ENCODE measurements at places on chromosomes 2 and 18.

DNA sequence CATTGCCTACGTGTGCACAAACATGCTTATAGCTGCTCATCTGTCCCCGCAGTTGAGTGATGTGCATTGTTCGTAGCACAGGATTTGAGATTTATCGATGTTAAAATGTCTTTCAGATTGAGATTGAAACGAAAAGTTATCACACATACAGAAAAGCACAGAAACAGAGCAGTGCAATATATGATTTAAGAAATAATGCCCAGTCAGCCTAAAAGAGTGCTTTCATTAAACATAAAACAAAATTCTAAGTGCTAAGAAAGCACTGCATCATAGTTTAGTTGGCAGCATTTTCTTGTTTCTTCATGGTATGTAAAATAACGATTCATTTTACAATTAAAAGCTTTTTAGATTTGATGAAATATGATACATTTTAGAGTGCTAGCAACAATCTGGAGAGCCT is 31.9 kb upstream of the GORASP2 start:
- no peak for DNase-seq

- DNase-seq, result no peak
These were observed 88.2 kb downstream of the MTCL1 start for GRCh38 chr18:8793445-8794155.

DNA sequence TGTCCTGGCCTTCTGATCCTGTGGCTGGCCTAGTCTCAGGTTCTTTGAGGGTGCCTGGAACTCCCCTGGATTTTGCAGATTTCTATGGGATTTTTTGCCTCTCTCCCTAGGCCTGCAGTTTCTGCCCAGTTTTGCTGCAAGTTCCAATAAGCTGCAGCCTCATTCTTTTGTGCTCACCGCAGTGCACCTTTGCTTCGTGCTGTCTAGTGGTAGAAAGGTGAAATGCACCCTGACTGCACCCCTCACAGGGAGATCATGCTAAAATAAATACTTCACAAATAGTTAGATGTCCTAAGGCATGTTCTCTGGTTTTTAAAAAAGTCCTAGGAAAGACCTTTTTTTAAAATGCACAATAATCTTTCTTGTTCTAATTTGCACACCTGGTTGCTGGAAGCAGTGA is 72.5 kb downstream of the GNAL start:
- no peak for DNase-seq

- DNase-seq, result peak; percentile 21
These were observed 133.4 kb upstream of the GPC1 start for GRCh38 chr2:240302041-240302440.

DNA sequence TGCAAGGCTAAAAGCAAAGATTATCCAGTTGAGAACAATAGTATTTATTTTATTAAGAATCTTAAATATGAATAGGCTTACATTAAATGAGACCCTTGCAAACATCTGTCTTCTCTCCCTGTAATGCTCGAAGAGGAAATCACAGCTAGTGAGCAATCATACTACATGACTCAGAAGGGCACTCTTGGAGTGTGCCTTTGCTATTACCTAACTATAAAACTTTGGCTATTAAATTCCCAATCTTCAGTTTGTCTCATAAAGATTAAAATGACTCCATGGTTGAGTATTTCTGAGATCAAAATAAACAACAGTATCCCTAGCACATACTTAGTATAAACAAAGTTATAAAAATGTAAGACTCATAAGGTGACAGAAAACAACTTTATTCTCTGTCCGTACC is 296.9 kb downstream of the KCNJ3 start:
- DNase-seq, result no peak

GRCh38 chr2:224999321-224999720 is 42.9 kb downstream of the DOCK10 start:
- DNase-seq, result no peak

- DNase-seq, result peak; percentile 56
These were observed 6.5 kb upstream of the KCNG2 start for GRCh38 chr18:79790996-79791972.

- DNase-seq, result no peak
These were observed 3.2 kb downstream of the CFAP210 start for GRCh38 chr2:169690958-169691357.

DNA sequence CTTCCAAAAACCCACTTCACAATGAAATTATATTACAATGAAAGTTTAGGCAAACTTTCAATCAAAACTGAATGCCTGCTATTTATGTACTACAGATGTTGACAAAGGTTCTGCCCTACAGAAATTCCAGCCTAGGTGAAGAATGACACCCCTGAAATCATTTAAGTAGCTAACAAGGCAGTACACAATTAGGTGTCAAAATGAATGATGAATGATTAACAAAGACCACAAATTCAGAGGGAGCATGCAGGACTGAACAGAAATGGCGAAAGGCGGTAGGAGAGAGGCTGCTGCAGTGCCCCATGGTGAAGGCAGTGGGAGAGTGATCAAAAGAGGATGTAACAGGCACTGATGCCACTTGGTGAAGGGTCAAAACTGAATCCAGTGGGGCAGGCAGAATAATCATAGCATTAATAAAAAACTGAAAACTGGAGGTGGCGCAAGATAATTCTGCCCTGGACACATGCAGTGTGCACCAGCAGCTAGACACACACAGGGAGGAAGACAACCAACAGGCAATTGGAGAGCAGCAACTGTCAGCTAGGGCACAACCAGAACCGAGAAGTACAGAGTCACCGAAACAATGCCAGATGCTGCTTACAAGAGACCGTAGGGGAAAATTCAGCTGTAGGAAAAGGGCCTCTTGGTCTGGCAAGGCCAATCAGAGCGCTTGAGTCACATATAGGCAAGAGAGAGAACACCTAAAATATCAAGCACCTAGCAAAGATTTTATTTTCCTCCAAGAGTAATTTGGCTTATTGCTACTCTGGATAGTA is 4.5 kb downstream of the TMEM131 start:
- no peak for DNase-seq

GRCh38 chr2:65708086-65708485 is 275.7 kb upstream of the SPRED2 start:
- no peak for DNase-seq

- DNase-seq, result no peak
These were observed 2.7 kb downstream of the ASTL start for GRCh38 chr2:96135621-96136020.

DNA sequence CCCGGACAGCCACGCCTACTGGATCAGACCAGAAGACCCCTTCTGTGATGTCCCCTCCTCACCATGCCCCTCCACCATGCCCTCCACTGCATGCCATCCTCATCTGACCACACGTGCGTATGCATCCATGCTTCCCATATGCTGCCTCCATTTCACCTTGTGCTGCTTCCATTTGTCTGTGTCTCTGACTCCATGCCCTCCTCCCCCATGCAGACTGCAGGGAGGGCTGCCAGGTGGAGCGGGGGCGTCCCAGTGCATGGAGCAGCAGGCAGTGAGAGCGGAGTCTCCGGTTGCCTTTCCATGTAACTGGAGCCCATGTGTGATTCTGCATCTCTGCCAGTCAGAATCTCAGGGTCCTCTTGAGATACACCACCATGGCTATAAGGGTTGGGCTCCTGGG is 52.6 kb downstream of the COA5 start:
- DNase-seq, result no peak

GRCh38 chr2:223294756-223295155 is 242.8 kb downstream of the KCNE4 start:
- DNase-seq, result no peak

DNA sequence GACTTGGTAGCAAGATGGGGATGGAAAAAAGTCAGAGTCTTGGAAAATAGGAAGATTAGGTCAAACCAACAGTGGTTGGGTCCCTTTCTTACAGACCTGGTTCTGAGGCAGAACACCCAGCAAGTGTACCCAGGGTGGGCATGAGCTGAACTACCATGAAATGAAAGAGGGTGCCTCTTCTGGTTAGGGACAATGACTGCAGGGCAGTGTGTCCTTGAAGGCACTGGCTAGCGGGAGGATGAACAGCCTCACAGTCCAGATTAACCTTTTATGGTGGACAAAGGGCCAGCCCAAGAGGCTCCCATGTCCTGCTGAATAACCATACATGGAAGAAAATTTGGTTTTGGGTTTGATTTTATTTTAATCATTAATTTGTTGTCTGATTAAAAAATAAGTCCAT is 61.8 kb upstream of the CCDC85A start:
- no peak for DNase-seq

GRCh38 chr2:206193671-206194357 is 34.1 kb downstream of the EEF1B2 start:
- no peak for DNase-seq

DNA sequence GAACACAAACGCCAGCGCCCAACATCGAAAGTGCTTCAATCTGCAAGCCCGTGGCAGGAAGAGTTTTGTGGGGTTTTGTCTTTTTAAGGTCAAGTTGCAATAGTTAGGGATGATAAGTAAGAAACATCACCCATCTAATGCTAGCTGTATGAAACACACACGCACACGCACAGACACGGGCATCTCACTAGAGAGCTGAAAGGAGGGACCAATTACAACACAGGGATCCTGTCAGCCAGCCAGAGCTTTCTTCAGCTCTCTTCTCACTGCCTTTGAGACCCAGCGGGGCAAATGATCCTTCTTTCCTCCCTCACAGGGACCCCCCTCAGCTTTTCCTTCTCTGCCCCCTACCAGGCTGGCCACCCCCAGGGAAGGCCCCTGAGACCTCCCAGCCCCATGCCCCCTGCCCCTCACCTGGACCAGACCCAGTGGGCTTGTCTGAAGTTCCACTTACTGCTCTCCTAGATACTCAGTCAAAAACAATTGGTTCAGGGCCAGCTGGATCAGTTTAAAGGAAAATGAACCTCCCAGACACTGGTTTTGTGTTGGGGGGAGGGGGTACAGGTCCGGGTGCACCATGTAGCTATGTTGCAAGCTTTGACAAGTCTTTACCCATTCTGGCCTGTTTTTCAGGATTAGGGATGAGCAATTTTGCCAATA is 17.9 kb downstream of the CYP26B1 start:
- peak; percentile 31 for DNase-seq

DNA sequence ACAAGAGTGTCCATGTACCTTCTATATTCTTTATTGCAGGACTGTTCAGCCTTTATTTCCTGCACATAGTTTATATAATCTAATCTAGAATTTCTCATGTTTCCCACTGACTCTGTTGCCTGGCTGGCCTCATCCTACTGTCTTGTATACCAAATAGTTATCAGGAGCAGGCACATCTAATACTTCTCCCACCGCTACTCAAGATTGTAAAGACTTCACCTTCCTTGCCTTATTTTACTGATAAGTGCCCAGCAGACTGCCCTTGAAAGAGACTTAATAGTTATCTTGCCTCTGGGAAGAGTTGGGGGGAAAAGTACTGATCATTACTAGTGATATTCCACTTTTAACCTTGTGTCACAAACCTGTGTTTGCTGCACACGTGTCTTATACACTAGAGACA is 26.1 kb upstream of the AAK1 start:
- DNase-seq, result no peak

DNA sequence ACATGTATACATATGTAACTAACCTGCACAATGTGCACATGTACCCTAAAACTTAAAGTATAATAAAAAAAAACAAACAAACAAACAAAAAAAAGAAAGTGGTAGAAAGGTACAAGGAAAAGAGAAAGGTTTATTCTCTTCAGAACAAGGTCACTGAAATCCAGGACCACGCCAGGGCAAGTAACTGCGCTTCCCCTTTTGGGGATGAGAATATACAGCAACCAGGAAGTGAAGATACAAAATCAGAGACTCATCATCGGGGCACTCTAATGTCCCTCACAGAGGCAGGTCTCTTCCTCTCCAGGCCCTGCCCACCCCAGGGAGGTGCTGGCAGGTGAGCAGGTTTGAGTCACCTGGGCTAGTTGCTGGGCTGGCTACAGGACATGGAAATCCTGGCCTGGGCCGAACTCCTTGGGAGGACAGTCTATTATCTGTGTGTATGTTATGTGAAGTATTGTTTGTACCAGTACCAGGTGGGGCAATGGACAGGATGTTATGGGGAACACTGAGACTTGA is 100.4 kb upstream of the GPR45 start:
- no peak for DNase-seq

GRCh38 chr2:130916438-130916705 is 79.7 kb downstream of the ARHGEF4 start:
- no peak for DNase-seq

GRCh38 chr2:98588880-98589431 is 19.4 kb downstream of the COA5 start:
- no peak for DNase-seq

DNA sequence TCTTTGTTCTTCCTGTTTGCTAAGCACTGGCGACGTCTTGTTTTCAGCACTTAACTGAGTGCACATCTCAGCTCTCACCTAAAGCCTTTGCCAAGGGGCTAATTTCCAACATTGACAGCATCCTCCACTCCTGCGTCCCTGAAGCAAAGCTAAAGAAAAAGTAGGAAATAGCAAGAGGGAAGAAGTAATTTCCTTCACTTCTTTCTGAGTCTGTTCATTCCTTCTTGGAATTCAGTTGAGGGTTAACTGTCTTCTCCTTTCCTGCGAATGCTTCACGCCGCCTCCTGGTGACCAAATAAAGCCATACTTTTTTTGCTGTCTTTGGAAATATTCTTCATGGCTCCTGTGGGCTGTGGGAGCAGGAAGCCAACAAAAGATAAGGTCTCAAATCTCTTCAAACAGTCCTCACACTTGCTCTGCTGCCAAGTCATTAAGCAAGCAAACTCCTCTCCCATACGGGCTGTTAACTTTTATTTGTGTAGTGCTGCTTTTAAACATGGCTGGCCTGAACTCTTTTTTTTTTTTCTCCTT is 100.9 kb downstream of the DPP10 start:
- DNase-seq, result no peak

- DNase-seq, result no peak
These were observed 326.4 kb downstream of the SMAD2 start for GRCh38 chr18:47604021-47604420.

DNA sequence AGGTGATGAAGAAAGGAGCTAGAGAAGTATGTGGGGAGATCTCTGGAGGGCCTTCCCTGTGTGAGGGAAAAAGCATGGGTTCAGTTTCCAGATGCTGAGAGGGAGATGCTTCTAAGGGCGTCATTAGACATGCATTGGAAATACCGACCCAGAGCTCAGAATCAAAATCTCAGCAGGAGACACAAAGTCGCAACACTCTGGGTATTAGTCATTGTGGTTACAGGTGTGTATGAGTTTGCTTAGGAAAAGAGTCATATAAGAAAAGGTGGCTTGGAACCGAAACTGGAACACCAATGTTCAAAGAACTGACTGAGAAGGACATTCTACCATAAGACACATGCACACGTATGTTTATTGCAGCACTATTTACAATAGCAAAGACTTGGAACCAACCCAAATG is 477.1 kb downstream of the FBXO15 start:
- DNase-seq, result no peak

- DNase-seq, result no peak
These were observed 678.9 kb upstream of the CELF4 start for GRCh38 chr18:38244480-38244879.

GRCh38 chr2:200087451-200087850 is 132.1 kb downstream of the MAIP1 start:
- DNase-seq, result no peak

DNA sequence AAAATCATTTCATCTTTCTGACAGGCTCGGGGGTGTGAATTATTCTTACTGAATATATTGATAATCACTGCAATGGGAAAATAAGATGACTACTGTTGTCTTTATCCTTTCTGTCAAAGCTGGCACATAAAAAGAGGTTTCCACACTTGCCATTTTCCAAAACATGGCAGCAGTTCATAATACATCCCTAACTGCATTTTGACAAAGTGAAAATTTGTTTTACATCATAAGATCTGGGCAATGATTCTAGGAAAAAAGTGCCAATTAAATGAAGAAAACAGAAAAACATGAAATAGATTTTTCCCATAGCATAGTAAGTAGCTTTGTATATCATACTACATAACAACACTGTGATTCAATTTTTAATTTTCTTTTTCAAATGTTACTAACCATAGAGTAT is 65.4 kb downstream of the ERBB4 start:
- DNase-seq, result no peak

- no peak for DNase-seq
These were observed 69.3 kb upstream of the HK2 start for GRCh38 chr2:74764429-74765272.

All from aorta (tissue), 5 donors.